ENCODE measurements at places on chromosomes 4 and X.

DNA sequence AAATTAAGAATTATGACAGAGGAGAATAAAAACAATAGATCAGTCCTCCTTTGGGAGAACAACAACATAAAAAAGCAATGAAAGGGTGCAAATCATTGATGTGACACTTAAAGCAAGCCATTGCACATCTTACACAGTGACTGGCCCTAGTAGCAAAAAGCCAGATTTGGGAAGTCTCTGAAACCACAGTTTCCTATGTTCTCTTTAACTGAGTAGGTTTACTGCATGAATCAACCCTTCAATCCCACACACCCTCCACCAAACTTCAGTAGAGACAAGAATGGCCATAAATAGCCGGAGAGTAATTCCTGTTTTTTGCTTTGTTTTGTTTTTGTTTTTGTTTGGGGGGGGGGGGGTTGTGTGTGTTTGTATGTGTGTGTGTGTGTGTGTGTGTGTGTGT is 180.8 kb downstream of the VEGFC start:
- DNase-seq = no peak

DNA sequence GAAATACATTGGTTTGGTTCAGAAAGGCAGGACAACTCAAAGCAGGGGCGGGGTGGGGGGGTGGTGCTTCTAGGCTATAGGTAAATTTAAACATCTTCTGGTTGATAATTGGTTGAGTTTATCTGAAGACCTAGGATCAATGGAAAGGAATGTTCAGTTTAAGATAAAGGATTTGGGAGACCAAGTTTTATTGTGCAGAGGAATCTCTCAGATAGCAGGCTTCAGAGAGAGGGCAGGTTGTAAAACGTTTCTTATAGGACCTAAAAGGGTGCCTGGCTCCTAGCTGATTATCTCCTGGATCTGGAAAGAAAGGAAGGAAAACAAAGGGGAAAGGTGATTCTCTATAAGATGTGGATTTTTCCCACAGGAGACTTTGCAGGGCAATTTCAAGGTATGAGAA is 94.0 kb downstream of the TMEM47 start:
- no peak for DNase-seq

DNA sequence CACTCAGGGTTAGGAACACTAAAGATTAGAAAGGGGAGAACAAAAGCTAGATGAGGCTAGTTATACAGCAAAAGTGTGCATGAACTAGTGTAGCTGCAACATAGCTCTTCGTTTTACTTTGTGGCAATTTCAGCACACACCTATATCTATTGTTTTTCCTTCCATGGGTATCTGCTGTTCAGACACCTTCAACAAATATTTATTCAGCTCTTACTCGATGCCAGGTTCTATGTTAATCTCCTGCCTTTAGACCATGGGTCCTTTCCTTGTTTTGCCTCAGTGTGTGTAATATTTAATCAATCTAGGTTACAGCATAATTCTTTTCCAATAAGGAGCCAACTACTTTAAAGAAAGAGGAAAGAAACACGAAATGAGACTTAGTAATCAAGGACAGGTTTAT is 10.4 kb upstream of the FAM9A start:
- no peak for DNase-seq

DNA sequence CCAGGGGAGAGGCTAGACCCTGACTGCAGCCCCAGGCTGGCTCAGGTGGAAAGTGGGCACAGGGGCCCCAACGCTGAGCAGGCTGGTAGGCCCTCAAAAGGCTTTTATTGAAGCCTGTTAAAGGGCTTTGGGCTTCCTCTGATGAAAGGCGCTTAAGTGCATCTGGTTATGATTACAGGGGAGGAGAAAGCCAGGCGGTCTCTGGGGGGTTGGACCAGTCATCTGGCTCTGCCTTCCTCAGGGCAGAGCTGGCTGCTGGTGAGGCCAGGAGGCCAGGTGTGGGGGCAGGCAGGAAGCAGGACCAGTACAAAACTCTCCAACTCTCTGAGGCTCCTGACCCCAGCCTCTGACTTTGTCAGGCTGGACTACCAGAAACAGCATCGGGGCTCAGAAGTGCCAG is 68.8 kb upstream of the BCOR start:
- no peak for DNase-seq

DNA sequence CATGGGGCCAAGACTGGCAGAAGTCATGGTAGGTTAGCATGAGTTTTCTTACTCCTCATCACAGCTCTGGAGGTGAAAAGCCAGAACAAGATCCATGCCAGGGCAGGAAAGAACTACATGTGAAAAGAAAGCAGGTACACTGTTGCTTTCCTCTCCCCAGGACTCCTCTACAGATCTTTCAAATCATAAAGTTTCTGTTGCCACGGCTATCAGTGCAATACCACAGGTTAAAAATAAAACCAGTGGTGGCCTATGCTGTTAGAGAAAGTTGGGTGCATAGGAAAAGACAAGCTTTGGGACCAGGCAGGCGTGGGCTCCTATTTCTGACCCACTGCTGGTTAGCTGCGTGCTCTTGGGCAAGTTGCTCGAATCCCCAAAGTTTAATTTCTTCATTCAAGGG is 81.4 kb downstream of the SH3RF1 start:
- DNase-seq = no peak

DNA sequence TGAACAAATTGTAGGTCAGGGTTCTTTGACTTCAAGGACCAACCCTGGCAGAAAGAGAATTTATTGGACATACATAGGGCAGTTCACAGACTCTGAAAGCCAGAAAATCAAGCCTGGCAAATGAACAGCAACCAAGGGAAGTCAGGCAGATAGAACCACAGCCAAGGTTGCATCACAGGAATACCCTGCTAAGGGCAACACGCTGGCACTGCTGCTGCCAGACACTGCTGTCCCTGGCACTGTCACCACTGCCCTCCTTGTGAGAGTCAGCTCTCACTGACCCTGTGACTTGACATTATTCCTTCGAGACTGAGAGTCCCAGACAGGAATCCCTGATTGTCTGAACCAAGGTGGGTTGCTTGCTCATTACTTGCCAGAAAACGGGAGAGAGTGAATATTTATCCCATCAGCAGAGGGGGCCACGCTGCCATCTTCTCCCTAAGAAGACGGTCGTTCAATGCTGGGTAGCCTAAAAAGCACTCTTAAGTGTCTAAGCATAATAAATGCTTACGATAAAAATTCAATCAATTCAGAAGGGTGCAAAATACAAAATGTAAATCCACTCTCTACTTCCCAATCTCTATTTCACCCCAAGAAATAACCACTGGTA is 23.2 kb upstream of the PTTG2 start:
- no peak for DNase-seq

Measured in activated T-cell treated with anti-CD3 and anti-CD28 coated beads, Interleukin-2, amount 50 U/mL, for 72 hours (primary cell).